ENCODE measurements at places on chromosomes 2 and 18. TPM values are rescaled to one million over a fixed set of nuclear protein-coding genes. Genes with fewer than 3 reads are reported as not detected.
A peak's percentile ranks its signal among the peaks of the same experiment; 100 is the strongest.

The CPO gene
- total RNA-seq: not detected

The SERPINB13 gene
- not detected for total RNA-seq

The CAPN13 gene
- total RNA-seq: not detected

The NPPC gene
- total RNA-seq: not detected

The LCT gene
- not detected for total RNA-seq

GRCh38 chr2:147487286-147487977 is 357.4 kb upstream of the ACVR2A start:
- no peak for DNase-seq

- peak; percentile 1 for DNase-seq
Measured at GRCh38 chr18:27942706-27943105, 234.2 kb downstream of the CDH2 start.

- no peak for DNase-seq
Measured at GRCh38 chr2:227460833-227461232, 11.1 kb upstream of the AGFG1 start.

All from lung microvascular endothelial cell (primary cell).